ENCODE measurements at places on chromosomes 4 and X.

DNA sequence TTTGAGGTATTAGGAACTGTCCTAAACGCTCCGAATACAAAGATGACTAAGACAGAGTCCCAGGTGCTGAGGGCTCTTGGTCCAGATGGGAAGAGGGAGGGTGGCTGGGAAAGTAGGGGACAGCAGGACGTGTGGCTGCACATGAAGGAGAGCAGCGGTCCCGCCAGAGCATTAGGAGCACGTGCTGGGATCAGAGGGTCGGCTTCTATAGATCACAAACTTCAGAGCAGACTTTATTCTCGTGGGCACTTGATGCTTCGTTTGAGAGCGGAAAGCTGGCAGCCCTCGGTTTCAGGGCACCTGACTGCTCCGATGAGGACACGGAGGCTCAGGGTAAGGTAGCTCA, 26.1 kb downstream of the ZBTB49 start:
- no peak for DNase-seq

DNA sequence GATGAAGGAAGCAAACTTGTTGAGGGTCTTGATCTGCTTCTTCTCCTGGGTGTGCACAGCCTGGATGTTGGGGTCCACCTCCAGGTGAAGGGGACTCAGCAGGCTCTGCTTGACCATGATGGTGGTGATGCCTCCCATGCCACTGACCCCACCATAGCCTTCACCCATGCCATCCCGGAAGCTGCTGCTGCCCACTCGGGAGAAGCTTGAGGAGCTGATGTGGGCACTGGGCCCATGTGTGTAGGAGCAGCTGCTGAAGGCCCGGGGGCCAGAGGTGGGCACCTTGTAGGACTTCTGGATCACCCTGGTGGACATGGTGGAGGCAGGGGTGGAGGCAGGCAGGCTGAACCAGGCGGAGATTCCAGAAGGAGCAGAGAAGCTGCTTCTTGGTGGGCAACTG, 432.7 kb upstream of the DIPK2B start:
- DNase-seq = no peak

DNA sequence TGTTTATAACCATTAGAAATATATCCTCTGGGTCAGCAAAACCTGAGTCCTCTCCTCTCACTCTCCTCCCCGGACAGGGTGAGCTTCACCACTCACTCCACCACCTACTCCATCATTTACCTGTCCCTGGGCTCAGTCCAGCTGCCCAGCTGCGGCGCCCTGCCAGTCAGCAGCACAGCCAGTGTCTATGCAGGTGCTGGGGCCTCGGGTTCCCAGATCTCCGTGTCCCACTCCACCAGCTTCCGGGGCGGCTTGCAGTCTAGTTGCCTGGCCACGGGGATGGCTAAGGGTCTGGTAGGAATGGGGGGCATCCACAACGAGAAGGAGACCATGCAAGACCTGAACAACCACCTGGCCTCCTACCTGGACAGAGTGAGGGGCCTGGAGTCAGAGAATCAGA, 662.2 kb upstream of the ACTRT1 start:
- DNase-seq = no peak

- no peak for DNase-seq
These were observed 32.3 kb downstream of the GAB3 start for GRCh38 chrX:154718616-154719015.

DNA sequence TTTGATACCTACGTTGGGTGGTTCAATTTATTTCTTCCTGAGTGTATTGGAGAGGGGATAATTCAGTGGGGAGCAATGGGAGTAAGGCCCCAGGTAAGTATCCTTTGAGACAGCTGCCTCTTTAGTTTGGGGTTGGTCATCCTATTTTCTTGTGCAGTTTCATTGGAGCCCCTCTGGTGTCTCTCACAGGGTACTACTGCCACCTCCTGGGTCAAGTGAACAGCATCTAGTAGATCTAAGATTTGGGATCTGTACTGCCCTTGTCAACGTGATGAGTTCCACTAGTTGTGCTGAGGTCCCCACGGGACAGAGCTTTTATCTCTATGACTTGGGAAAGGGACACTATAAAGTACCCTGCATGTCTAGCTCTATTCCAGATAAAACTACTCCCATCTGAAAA, 80.6 kb downstream of the PBDC1 start:
- peak; percentile 17 for DNase-seq

DNA sequence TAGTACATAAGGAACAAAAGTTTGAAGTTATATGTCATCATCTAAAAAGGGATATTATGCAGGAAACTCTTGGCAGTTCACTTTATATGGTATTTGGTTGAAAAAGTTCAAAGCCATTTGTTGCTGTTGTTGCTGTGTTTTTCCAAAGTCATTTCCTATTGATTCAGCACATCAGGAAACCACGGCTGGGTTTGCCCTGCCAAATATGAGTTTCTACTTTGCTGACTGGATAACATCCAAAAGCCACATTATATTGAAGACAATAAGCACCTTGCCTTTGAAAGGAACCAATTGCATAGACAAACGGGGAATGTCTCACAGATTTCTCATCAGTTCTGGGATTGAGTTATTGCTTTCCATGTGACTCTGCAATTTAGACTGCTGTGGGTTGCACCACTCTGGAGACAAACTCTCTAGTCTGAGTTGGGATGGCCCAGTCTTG, 206.1 kb downstream of the SLC39A8 start:
- no peak for DNase-seq

GRCh38 chrX:17668929-17669328, 68.4 kb upstream of the SCML1 start:
- DNase-seq = no peak

- no peak for DNase-seq
These were observed 4.1 kb upstream of the NR0B1 start for GRCh38 chrX:30313322-30313721.

DNA sequence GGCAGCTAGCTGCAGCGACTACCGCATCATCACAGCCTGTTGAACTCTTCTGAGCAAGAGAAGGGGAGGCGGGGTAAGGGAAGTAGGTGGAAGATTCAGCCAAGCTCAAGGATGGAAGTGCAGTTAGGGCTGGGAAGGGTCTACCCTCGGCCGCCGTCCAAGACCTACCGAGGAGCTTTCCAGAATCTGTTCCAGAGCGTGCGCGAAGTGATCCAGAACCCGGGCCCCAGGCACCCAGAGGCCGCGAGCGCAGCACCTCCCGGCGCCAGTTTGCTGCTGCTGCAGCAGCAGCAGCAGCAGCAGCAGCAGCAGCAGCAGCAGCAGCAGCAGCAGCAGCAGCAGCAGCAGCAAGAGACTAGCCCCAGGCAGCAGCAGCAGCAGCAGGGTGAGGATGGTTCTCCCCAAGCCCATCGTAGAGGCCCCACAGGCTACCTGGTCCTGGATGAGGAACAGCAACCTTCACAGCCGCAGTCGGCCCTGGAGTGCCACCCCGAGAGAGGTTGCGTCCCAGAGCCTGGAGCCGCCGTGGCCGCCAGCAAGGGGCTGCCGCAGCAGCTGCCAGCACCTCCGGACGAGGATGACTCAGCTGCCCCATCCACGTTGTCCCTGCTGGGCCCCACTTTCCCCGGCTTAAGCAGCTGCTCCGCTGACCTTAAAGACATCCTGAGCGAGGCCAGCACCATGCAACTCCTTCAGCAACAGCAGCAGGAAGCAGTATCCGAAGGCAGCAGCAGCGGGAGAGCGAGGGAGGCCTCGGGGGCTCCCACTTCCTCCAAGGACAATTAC, 1.4 kb downstream of the AR start:
- DNase-seq = no peak

DNA sequence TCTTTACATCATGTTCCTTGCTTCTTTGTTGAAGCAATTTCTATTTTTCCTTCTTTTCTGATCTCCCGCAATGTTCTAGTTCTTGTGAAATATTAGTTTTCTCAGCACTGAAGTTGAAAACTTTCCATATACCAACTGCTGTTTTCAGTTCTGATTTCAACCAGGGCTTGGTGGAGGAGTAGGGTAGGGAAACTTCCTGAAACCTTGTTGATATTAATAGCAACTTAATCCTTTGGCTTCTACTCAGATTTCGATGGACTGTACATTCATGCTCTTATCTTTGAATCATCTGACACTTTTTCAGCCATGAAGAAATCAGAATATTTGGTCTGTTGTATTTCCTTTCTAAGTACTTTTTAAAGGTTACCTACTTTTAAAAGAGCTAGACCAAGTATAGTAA, 315.8 kb downstream of the RPA4 start:
- DNase-seq = no peak

DNA sequence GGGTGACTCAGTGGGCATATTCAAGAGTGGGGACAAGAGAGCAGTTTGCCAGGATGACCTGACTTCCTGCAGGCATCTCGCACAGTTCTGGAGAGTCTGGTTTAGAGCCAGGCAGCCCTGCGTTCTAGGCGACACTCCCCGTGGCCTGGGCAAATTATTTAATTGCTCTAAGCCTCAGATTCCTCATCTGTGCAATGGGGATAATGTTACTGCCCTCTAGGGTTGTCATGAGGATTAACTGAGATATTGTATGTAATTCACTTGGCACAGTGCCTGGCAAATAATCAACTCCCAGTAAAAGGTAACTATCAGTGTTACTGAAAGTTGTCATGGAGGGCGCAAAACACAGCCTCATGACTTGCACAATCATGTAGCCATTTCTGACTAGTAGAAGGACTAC, 48.8 kb upstream of the PITX2 start:
- DNase-seq = no peak

DNA sequence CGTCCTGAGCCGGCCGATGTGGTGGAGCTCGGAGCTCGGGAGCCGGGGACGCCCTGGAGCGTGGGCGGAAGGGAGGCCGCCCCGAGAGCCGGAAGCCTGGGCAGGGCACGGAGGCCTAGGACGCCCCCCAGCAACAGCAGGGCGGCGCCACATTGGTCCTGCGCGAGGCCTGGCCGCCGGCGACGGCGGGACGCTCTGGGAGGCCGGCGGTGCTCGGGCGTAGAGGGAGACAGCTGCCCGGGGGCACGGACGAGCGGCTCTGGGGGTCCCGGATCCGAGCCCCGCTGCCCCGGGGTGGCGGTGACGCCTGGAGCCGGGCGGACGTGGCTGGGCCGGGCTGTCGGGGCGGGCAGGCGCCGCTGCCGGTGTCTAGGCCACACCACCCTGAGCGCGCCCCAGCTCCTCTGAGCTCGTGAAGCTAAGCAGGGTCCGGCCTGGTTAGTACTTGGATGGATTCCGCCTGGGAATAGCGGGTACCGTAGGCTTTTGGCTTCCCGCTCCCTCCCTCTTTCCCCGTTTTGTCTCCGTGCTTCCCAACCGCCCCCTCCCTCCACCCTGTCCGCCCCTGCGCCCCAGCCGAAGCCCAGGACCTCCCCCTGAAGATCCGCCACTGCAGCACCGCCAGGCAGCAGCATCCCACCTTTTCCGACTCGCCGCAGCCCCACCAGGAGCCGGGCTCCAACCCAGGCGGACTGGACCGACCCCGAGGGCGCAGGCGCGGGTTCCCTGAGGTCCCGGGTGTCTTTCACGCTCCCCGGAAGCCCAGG, 12.1 kb downstream of the FRG2 start:
- no peak for DNase-seq

DNA sequence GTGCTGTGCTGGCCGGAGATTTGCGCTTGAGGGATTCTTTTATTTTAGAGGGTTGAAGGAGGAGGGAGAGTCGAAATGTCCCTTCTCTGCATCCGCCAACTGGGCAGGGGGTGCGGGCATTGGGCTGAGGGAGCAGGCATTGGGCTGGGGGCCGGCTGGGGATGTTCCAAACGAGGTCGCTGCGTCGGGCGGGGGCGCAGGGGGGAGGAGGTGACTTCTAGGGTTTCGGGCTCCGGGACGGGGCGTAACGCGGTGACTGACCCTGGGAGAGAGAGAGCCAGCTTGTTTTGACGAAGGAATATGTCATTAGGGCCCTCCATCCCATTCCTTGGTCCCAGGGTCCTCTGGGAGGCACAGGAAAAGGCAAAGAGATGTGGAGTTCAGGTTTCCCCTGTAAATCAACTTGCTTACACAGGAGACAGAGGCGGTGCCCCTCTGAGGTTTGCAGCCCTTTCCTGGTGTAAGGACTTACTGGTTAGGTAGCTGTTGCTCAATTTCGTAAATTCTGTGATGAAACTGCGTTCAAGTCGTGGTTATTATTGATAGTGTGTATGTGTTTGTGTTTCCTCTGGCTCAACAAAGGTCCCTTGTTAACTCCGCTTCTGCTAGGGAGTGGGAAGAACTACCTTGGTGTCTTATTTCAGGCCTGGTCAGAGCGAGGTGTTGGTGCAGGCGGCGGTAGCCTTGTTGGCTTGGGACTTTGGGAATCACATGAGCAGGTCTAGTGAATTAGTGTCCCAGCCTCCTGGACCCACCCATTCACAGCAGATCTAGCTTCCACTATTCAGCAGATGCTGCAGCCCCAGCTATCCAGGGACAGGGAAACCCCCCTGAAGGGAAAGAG, 716 bp downstream of the FHIP1A start:
- peak; percentile 6 for DNase-seq

- no peak for DNase-seq
These were observed 5.9 kb downstream of the SMIM43 start for GRCh38 chr4:121758925-121759568.

DNA sequence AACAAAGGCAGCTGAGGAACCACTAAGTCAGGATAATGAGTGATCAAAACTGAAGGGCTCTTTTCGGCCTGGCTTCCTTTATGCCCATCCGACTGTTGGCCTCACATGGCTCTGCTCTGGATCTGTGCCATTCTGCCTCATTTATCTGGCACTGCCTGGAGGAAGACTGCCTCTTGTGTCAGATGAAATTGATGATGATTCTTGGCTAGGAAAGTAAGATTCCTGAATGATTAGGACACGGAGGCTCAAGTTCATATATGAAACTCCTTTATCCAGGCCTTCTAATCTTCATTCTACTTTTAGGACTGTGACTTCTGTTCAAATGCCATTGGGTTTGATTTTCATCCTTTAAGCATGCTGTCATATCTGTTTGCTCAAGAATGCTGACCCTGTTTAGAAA, 475.4 kb upstream of the RPS6KA3 start:
- DNase-seq = no peak

DNA sequence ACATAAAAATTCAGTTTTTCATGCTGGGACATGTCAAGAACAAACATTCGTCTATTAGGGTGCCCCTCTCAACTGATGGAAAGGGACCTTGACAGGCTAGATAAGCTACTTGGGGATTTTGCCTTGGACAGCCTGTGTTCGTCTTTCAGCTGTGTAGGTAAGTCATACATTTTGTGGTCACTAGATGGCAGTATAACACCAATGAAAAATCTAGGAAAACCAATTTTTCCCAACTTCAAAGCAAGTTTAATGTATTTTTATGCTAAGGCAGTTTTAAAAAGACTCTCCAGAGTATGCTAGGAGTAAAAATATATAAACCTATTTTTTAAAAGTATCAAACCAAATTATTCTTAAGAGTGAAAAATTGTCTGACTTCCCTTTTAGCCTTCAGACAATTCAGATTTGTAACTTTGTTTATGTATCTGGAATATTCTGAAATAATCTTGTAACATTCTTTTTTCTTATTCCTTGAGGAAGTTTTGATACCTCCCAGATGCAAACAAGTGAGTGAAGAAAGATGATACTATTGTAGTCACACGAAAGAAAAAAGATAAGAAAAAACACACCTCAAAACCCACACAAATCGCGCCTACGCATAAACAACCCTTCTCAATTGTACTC, 158.3 kb downstream of the CPE start:
- DNase-seq = no peak

- DNase-seq = no peak
These were observed 9.5 kb downstream of the ZFYVE28 start for GRCh38 chr4:2408976-2409375.

- no peak for DNase-seq
These were observed 51.8 kb upstream of the ENPEP start for GRCh38 chr4:110424144-110424543.

GRCh38 chr4:167885071-167885470, 207.3 kb upstream of the ANXA10 start:
- DNase-seq = no peak

GRCh38 chr4:123133397-123134050, 211.1 kb upstream of the NUDT6 start:
- DNase-seq = no peak

GRCh38 chrX:130083656-130084382, 26.5 kb downstream of the ELF4 start:
- no peak for DNase-seq
